ENCODE measurements at places on chromosomes 5 and 9.

GRCh38 chr5:1873243-1873959 lies 9.3 kb downstream of the IRX4 start:
- DNase-seq, result no peak

DNA sequence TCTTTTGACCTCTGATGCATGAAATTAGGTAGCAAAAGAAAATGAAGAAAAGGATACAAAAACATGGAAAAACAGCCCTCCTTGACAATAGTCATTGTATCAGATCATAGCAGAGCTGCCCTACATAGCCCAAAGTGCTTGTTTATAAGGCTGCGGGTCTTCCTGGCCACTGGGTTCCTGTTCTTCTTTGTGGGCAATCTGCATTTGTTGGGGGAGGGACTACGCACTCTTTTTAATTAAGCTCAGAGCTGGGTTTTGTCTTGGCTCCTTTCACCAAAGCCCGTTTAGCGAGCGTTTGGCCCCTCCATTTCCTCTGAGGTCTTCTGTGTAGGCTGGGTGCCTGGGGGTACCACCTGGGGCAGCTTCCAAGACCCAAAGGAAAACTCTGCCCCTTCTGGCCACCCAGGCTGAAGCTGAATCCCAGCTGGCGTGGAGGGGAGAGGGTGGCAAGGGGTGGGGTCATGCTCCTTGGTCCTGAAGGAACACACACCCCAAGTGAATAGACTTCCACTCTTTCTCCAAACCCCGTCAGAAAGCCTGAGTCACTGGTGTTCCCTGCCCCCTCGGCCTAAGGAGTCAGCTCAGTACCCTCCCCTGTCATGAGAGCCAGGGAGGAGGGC lies 6.5 kb upstream of the PAX5 start:
- DNase-seq, result no peak

DNA sequence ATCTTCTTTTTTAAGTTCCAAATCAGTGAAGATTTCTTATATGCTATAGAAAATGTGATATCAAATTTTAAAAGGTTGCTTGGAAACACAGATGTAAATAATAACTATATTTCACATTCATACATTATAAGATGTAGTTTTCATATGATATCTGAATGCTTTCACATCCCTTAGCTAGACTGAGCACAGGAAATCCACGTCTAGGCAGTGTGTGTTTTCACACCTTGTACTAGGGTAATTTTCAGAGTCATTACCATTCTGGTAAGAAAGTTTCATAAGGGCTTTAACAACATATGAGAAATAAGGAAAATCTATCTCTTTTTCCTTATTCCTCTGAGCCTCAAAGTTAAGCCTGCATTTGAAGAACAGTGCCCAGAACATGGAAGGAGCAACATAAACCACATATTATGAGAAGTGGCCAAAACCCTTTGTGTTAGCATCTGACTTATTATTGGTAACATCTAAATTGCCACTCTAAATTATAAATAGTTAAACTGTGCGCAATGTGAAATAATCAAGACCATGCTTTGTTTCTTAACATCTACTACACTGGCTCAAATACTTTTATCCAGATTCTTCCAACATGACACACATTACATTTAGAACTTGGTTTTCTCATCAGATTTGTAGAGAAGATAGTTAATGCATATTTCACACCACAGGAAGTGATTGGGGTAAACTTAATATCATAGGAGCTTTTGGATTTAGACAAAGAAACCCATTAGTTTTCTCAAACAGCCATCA lies 113.3 kb downstream of the PPP2R2B start:
- no peak for DNase-seq

GRCh38 chr9:38084556-38084880 lies 15.5 kb upstream of the SHB start:
- no peak for DNase-seq

GRCh38 chr5:19626211-19626610 lies 361.8 kb downstream of the CDH18 start:
- no peak for DNase-seq

- no peak for DNase-seq
Observed at GRCh38 chr9:20495098-20495497, 127.2 kb downstream of the MLLT3 start.

DNA sequence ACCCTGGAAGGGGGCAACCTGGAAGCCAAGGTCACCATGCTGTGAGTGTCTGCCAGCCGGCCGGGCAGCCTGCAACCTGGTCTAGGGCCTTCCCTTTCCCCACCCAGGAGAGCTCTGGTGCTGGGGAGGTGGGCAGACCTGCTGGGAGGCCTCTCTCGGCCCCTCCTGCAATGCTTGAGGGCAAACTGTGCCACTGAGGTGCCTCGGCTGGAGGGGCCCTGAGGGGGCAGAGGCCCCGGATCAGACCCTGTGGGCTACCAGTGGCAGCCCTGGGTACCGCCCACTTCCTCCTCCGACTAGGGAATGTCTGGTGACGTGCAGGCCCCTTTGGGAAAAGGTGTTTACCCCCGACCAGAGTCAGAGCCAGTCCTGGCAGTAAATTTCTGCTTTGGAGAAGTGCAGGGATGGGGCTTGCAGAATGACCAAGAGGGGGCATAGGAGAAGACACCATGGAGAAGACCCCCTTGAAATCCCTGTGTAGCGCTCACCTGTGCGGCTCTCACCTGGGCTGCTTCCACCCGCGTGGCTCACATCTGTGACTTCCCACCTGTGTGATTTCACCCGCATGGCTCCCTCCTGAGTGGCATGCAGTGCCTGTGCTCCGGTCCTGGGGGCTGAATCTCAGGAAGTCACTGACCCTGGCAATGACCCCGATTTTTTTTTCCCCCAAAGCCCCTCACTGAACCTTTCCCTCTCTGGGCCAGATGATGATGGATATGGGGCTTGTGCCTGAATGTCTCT lies 1.1 kb downstream of the LCN1 start:
- no peak for DNase-seq

- DNase-seq, result no peak
Observed at GRCh38 chr5:129459777-129460671, at the start of gene ADAMTS19. ADAMTS19 (plus strand) TSS chr5:129460298; CDS start chr5:129460392, 94 bp downstream.

- DNase-seq, result no peak
Observed at GRCh38 chr9:114000063-114000454, 78.0 kb downstream of the AMBP start.

DNA sequence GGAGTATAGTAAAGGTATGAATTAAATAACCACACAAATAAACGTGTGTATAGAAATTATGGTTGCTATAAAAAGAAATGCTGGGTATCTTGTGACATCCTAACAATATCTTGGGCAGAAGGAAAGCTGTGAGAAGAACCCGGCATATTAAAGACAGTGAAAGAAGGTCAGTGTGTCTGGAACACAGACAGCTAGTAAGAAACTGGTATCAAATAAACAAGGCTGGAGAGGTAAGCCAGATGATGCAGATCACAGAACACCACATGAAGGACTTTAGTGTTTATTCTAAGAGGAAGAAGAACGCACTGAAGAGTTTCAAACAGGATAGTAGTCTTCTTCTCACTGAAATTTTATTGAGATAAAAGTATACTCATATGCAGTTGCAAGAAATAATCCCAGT lies 24.4 kb downstream of the TMEM245 start:
- DNase-seq, result no peak

- no peak for DNase-seq
Observed at GRCh38 chr5:16000056-16000455, 179.5 kb downstream of the MARCHF11 start.

DNA sequence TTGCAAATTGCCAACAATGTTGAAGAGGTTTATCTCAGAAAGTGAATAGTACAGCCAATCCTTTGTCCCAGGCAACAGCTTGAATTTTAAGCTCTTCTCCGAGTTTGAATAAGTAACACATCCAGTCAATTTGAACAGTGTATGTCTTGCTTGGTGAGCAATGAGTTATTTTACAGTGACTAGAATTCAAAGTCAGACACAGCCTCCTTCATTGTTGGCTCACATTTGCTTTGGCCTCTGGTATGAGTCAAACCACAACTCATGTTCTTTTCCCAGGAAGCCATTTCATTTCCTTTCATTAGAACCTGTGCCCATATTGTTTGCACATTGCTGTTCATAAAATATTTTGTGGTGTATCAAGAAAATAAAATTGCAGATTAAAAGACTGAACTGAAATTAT lies 622.0 kb upstream of the DAB2 start:
- no peak for DNase-seq

- DNase-seq, result peak; percentile 63
Observed at GRCh38 chr9:110125207-110125751, 82.7 kb downstream of the C9orf152 start.

GRCh38 chr5:116543501-116543900 lies 31.1 kb downstream of the SEMA6A start:
- DNase-seq, result no peak

GRCh38 chr9:137167277-137167746 lies 2.5 kb downstream of the LRRC26 start:
- no peak for DNase-seq
